ENCODE measurements at places on chromosomes 2 and 18.

GRCh38 chr2:238166391-238167343 lies 7.9 kb downstream of the ERFE start:
- DNase-seq = no peak

DNA sequence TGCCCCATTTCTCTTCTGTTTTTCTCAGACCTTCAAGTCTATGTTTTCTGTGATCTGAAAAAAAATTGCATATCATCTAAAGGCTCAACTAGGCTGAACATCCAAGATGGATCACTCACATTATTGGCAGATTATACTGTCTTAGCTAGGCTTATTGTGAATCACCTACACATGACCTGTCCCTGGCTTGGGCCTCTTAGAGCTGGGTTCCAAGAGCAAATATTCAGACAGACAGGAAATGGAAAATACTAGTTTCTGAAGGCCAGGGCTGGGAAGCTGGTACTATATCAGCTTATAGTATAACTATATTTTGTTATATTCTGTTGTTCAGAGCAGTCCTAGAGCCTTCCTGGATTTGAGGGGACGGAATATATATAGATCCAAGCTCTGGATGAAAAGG lies 90.3 kb downstream of the PIK3C3 start:
- no peak for DNase-seq

GRCh38 chr2:215900843-215901242 lies 112.5 kb downstream of the MREG start:
- no peak for DNase-seq

DNA sequence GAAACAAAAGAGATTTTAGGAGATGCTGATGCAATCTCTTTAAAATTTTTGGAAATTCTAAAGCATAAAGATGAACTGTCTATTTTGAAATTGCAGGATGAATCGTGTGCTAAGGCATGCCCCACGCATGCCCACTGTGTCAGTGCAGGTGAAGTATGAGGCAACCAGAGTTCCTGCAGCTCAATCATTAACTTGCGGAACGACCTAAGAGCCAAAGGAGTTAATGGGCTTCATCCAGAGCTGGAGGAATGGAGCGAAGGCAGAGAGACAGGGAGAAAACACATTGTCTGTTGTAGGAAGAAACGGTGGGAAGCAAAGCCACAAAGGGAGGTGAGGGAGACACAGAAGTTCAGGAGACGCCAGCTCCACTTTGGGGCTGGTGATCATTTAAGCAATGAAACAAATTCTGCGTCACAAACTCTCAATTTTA lies 265.2 kb downstream of the CCDC85A start:
- no peak for DNase-seq

GRCh38 chr2:229539628-229540027 lies 174.7 kb downstream of the DNER start:
- no peak for DNase-seq

All from heart left ventricle (tissue), 16 donors.